ENCODE measurements at places on chromosomes 7 and 10.
A peak's percentile ranks its signal among the peaks of the same experiment; 100 is the strongest.

- DNase-seq = no peak
Observed at GRCh38 chr7:96135241-96135640, 186.7 kb downstream of the SLC25A13 start.

DNA sequence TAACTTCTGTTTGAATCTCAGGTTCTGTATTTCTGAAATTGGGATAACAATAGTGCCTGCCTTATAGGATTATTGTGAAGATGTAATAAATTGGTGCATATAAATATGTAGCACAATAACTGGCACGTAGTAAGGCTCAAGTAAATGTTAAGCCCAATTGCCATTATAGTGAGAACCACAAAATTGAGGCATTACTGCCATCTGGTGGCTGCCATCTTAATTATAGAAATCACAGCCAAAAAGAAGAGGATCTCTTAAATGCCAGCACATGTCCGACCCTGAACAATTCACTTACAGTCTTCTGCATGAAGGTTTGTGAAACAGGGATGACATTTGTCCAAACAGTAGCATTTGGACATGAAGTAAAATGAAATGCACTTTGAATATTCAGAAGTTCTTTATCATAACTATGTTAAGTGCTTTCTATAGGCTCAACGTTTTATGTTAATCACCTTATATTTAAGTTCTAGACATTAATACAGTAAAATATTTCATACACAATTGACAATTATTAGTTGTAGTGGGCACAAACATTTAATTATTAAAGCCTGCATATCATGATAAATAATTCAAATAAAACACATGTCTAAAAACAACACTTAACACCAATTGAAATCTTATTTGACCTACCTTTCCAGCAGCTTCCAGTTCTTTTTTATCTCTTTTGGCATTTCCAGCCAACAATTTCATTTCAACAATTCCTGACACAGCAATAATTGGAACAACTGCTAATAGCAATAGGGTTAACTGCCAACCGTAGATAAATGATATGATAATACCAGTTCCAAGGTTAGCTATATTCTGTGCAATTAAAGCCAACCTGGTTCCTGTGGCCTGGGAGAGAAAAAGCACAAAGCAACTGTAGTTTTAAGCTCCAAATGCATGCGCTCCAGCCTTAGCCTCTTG is 58.5 kb downstream of the ABCB4 start:
- peak; percentile 71 for DNase-seq

DNA sequence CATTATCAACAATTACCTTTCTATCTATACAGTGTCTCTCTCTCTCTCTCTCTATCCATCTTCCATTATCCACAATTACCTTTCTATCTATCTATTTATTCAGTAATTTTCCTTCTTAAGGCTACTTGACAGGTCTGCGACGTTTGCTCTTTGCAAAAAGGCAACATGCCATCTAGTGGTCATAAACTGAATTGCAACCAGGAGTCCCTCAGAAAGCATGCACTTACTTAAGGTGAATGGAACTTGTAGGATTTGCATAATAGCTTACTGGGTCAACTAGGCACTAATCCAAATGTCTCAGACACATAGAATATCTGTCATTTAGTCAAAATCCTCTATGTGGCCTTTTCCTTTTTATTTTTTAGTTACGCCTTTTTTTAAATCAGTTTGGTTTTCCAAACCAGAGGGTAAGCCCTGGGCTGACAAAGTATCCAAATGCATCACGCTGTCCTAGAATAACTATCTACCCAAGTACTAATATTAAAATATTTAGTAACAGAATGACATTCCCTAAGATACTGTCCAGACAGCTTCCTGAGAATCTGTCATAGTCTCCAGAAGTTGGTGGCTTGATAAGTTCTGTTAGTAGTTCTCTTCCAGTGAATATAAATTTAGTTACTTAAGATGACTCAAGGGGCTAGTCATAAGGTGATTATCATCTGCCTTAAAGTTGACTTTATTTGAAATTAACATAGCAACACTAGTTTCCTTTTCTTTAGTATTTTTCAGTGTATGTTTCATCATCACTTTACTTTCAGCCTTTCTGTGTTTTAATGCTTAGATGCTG is 208.3 kb downstream of the PPP1R3A start:
- peak; percentile 76 for DNase-seq

DNA sequence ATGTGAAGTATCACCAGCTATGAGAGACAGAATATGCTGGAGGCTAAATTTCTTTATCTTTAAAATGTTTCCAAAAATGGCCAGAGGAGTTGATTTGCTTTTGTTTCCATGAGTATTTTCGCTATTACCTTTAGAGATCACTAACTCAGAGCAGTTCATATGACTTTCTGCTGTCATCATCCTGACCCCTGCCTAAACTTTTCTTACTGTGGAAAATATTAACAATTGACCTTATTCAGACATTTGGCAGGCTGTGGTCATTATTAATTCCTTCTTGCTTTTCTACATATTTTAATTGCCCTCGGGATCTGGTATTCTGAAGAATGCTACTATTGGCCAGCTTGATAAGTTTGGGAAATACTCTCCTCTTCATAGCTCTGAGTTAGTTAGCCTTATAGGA is 156.5 kb downstream of the EXOC4 start:
- no peak for DNase-seq

DNA sequence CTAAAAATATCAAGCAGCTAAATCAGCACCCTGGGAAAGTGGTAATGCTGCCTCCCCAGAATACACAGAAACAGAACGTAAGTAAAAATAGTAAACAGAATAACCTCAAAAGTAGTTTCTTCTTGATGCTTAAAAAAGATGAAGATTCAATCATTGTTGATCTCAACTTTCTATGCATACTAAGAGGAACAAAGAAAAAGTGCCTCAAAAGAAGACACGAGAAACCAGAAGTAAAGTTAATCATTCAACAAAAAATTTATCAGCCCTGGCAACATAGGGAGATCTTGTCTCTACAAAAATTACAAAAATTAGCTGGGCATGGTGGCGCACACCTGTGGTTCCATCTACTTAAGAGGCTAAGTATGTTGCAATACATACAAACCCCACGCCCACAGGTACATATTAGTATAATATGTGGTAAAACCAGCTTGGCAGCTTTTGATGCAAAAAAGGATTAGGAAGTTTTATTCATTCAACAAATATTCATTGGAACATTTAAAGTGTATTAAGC is 153.7 kb downstream of the NRBF2 start:
- DNase-seq = no peak

DNA sequence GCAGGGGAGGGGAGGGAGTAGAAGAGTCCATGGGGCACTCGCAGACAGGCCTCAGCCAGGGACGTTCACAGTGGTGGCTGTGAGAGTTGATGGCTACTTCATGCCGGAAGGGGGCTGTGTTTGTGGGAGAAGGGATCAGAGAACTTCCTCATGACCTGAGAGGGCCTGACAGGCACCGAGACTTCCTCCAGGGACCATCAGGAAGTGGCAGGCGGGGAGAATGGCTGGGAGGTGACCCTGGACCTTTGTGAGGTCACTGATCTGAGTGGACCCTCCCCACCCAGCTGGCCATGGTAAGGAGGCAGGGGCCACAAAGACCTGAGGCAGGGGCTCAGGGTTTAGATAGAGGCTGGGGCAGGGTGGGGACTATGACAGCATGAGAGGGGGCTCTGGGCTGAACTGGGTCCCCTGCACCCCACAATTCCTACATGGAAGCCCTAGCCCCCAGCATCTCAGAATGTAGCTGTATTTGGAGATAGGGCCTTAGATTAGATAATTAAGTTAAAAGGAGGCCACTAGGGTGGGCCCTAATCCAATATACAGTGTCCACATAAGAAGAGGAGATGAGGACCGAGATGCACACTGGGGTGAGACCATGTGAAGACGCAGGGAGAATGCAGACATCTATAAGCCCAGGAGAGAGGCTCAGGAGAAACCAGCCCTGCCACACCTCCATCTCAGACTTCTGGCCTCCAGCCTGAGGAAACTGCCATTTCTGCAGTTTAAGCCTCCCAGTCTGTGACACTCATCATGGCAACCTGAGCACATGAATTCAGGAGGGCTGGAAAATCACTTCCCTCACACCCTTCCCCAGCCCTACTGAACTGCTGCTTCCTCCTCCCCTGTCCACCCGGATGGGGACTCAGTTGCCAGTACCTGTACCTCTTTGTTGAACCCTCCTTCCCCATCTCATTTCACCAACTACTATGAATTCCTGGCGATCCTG is 273.9 kb upstream of the ZNF32 start:
- no peak for DNase-seq

- DNase-seq = peak; percentile 65
Observed at GRCh38 chr10:52212802-52213201, 101.3 kb upstream of the DKK1 start.
